ENCODE measurements at places on chromosomes 4 and X.

GRCh38 chr4:149914119-149915115 lies 98.8 kb upstream of the IQCM start:
- no peak for DNase-seq

- no peak for DNase-seq
Measured at GRCh38 chrX:78314561-78314960, 12.8 kb downstream of the CYSLTR1 start.

- DNase-seq = no peak
Measured at GRCh38 chrX:71623714-71624113, 5.4 kb upstream of the CXCR3 start.

- DNase-seq = peak; percentile 46
Measured at GRCh38 chrX:75746891-75747639, 38.0 kb downstream of the MAGEE2 start.

DNA sequence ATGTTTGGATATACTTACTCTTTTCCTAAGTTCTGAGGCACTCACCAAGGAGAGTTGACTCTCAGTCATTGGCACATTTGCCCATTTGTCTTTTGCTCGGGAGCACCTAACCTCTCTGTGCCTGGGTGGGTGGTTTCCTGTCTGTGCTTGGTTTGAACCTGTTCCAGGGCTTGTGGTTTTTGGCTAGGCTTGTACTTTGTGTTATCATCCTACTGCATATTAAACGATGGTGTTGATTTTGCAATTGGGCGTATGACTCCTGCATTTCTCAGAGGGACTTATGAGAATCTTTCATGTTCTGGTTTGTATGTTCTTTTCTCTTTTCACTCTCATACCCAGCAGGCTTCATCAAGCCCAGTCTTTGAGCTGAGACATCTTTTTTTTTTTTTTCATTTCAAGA lies 161.7 kb downstream of the BTC start:
- no peak for DNase-seq

DNA sequence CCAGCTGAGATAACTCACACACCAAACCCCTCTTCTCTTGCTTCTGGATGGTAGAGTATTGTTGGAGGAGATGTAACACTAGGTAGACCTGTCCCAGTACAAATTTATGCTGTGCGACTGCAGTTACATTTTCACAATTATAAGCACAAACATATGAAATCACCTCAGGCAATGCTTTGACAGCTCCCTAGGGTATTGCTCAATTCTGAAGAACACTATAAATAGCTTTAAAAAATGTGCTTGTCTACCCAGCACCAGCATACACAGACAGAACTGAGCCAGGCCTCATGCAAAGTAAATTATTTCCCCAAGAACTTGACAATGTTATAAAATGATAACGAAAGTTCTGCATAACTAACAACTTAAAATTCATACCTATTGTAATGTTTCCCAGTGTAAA lies 1999.1 kb upstream of the ADGRL3 start:
- DNase-seq = no peak

DNA sequence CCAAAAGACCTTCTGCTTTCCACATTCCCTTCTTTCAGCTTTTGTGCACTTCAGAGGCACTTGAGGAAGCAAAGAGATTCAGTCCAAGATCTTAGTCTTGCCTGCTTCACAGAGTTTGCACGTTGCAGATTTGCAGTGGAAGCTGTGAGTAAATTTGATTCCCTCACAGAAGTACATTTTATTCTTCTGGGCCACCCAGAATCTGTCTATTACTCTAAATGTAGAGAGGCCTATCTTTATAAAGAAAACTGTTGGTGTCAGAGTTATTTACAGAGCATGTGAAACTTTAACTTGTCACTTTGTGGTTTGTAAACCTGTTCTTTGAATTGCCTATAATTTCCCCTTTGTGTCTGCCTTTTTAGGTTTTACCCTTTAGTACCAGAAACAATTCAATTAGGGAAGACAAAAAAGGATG lies 15.5 kb downstream of the SPRY1 start:
- DNase-seq = no peak

DNA sequence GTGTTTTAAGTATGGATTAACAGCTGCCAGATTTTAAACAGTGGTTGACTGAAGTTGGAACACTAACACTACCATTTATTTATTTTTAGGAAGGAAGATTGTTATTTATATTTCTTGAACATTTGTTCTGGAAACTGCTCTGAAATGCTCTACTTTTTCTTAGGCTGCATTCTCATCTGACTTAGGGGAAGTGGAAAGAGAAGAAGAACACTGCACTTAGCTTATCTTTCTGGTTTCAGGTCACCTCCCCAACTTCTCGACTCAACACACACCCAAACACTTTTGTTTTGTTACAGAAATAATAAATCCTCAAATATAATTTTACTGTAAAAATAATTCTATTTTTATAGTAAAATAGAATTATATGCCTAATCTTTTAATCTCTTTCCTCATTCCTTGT lies 18.6 kb downstream of the BLTP1 start:
- no peak for DNase-seq

DNA sequence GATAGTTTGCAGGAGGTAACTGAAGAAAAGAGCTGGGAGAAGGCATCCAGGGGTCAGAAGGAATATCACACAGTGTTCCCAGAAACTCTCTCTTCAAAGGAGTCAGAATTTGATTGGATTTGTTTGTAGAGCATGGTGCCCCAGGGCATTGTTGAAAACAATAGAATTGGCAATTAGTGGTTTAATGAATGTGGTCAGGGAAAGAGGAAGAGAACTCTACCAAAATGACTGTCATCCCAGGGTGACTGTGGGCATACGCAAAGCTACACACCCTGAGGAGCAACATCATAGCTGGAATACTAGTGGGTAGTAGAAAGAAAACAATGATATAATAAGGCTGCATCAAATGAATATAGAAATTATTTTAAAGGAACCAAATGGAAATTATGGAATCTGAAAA lies 21.5 kb downstream of the TNIP2 start:
- no peak for DNase-seq

GRCh38 chr4:58205446-58206235 lies 1095.5 kb upstream of the IGFBP7 start:
- no peak for DNase-seq

- DNase-seq = no peak
Measured at GRCh38 chr4:65367306-65367705, 303.0 kb downstream of the EPHA5 start.

DNA sequence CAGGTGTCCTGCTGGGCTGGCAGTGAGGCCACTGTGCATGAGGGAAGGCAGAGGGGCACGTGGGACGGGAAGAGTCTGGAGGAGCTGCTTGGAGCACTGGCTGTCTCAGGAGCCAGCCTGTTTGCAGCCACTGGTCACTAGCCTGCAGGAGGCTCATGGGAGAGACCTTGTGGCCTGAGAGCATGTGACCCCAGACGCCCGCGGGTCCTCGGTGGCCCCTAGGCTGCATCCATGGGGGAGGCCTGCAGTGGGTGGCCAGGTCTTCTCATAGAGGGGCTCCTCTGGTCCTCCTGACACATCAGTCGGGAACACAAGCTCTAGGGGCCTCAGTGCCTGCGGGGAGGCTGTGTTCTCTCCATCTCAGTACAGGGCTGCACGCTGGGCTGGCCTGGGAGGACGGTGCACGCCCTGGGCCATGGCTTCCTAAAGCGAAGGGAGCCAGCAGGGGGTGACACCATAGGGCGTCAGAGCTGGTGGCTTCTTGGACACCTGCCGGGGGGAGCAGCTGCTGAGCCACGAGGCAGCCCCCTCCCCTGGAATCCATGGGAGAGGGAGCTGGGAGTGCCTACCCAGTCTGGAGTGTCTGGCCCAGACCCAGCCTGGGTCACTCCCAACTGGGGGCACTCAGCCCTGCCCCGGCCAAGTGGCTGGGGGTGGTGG lies 12.3 kb downstream of the NAT8L start:
- DNase-seq = no peak

GRCh38 chr4:122305853-122306252 lies 73.0 kb upstream of the ADAD1 start:
- no peak for DNase-seq

DNA sequence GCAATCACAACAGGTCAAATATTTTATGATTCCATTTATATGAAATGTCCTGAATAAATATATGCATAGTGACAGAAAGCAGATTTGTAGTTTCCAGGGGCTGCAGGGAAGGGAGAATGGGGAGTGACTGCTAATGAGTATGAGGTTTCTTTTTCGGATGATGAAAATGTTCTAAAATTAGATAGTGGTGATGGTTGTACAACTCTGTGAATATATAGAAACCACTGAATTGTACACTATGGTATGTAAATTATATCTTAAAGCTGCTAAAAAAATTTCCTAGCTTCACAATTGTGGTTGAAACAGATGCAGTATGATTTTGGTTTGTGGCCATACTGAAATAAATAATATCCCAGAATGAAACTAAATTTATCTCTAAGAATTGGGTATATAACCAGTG lies 12.9 kb upstream of the IL2 start:
- no peak for DNase-seq

GRCh38 chr4:138521809-138522208 lies 279.7 kb upstream of the SLC7A11 start:
- DNase-seq = no peak

- no peak for DNase-seq
Measured at GRCh38 chrX:14690553-14690952, 161.2 kb downstream of the GLRA2 start.

DNA sequence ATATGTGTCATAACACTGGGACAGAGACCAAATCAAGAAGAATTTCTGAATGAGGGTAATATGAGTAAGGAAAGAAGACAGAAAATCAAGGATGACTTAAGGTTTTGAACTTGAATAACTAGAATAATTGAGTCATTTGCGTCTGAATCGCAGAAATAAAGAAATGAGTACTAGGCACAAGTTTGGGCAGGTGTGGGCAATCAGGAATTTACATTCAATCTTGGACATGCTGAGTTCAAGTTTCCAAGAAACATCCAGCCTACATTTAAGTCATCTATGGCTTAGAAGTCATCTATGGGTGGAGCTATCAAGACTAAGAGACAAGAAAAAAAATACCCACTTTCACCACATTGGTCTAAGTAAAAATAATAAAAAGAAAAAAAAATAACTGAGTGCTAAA lies 30.4 kb upstream of the WDR44 start:
- no peak for DNase-seq

GRCh38 chr4:70402762-70403161 lies 5.0 kb downstream of the OPRPN start:
- no peak for DNase-seq
